ENCODE measurements at places on chromosomes 2 and 18.

DNA sequence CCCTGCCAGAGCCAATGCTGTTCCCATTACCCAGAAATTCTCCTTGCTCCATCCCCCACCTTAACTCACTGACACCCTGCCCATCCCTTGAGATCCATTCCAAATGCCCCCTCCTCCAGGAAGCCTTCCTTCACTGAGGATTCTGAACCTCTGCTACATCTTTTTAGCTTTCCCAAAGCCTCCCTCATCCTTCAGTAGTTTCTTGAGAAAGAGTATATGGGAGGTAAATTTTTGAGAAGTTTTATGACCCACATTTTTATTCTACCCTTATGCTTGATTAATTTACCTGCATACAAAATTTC lies 93.1 kb downstream of the INHBB start:
- DNase-seq, result no peak

GRCh38 chr2:81235601-81236000 lies 931.0 kb upstream of the LRRTM1 start:
- DNase-seq, result no peak

GRCh38 chr2:157830696-157831570 lies 45.2 kb downstream of the ACVR1 start:
- no peak for DNase-seq

GRCh38 chr2:39435234-39435633 lies 1.9 kb downstream of the MAP4K3 start:
- DNase-seq, result no peak

GRCh38 chr18:13612196-13612997 lies 114.0 kb downstream of the FAM210A start:
- no peak for DNase-seq

GRCh38 chr2:98560256-98560771 lies 48.0 kb downstream of the COA5 start:
- no peak for DNase-seq

GRCh38 chr18:74745633-74746403 lies 148.1 kb downstream of the ZNF407 start:
- DNase-seq, result no peak

GRCh38 chr2:21194858-21195271 lies 71.1 kb downstream of the TDRD15 start:
- no peak for DNase-seq

- DNase-seq, result no peak
These were observed 39.4 kb downstream of the CSRNP3 start for GRCh38 chr2:165508927-165509326.

GRCh38 chr2:58895857-58896256 lies 654.7 kb upstream of the FANCL start:
- DNase-seq, result no peak

DNA sequence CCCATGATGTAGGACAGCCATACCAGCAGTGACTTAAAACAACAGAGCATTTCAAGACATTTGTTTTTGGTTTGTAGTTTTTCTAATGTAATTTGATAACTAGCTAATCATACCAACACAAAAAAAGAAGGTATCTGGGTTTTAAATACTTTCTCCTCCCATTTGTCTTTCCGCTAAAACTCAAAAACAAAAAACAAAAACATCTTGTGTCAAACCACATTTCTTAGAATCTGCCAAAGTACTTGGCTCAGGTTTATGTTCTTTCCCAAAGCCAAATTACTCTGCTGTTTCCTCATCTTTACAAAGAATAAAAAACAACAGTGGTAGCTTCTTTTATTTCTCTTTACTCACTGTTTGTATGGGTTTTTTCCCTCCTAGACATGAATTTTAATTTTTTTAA lies 71.5 kb downstream of the GREB1L start:
- DNase-seq, result no peak

DNA sequence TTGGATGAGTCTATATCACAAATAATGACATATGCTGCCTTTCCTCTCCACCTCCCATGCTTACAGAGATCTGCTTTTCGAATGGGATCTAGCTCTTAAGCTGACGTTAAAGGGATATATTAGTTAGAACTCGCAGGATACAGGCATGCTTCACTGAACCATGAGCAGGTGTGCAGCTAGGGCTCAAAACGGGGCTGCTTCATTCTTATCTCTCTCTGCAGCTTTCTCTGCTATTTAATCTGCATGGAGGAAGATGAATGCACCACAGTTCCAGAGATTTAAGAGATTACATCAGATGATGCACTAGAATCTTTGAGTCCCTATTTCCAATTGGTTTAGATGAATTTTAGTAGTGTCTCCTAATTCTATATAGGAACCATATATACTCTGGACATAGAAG lies 327.0 kb downstream of the RAD51AP2 start:
- DNase-seq, result no peak

DNA sequence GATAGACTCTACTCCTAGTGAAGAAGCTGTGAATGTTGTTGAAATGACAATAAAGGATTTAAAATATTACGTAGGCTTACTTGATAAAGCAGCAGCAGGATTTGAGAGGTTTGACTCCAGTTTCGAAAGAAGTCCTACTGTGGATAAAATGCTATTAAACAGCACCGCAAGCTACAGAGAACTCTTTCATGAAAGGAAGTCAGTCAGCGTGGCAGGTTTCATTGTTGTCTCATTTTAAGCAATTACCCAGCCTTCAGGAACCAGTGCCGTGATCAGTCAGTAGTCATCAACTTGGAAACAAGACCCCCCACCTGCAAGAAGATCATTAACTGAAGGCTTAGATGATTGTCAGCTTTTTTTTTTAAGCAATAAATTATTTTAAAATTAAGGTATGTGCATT lies 14.0 kb downstream of the USP14 start:
- no peak for DNase-seq

DNA sequence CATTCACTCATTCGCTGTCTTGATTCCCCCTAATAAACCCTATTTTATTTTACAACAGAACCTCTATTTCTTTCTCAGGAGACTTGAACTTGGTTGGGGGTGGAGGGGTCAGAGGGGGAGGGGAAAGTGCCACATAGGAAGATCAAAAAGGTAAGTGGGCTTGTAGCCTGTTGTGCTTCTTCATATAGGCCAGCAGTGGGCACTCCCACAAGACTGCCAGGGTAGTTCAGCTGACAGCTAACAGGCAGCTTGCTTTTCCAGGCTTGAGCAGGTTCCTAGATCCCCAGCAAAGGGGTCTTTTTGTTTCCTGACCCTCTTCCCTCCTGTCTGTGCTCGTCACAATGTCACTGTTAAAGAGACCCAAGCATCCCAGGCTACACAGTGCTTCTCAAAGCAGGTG lies 829 bp upstream of the KIAA2012 start:
- no peak for DNase-seq

GRCh38 chr2:111100087-111100764 lies 20.5 kb upstream of the BCL2L11 start:
- DNase-seq, result no peak

- peak; percentile 98 for DNase-seq
These were observed at the start of gene TMEFF2 for GRCh38 chr2:192194866-192195547. TMEFF2 (minus strand) TSS chr2:192194933; CDS start chr2:192194524, 409 bp downstream.

GRCh38 chr2:96325884-96326255 lies 753 bp downstream of the ITPRIPL1 start:
- no peak for DNase-seq

DNA sequence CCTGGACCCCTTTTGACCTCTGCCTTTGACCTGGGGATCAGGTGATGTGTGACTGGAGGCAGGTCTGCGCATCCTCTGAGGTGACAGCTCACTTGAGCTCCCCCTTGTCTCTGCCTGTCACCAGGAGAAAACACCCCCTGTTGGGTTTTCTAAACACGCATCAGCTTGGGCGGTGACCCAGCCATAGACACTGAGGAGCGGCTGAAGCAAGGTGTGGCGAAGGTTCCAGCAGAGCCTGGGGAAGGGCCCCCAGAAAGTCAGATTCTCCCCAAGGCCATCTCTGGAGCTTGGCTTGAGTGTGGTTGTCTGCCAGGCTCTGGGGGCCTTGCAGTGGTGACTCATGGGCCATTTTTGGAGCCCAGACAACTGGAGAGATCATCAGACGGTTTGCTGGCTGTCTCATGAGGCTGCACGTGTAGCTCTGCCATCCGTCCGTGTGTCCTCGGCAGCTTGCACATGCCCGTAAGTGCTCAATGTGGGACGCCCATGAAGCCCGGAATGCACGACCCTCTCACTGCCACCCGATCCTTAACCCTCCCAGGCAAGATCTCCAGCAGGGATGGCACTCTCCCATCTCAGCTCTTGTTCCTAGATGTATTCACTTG lies 29.4 kb downstream of the SIX3 start:
- DNase-seq, result no peak

DNA sequence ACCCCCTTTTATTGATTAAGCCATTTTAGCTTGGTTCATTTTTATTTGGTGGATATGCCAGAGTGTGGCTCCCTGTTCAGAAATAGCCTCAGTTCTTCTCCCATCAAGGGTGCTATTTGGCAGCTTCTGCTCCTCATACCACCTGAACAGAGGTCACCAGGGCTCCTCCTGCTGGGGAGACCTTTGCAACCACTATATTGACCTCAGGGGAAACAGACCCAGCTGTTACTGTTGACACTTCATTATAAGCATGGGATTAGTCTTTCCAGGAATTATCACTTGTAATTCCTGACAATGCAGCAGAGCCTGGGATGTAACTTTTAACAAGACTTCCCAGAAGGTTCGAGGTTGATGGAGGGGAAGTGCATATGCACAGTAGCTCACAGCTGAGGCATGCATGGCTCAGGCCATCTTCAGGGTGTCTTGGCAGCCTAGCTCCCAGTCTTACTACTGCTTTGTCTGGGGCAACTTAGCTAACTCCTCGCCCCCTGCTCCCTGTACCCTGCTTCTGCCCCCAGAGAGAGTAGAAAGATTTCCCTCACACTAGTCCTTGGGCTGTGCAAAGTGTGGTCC lies 239.4 kb upstream of the SPRED2 start:
- no peak for DNase-seq

DNA sequence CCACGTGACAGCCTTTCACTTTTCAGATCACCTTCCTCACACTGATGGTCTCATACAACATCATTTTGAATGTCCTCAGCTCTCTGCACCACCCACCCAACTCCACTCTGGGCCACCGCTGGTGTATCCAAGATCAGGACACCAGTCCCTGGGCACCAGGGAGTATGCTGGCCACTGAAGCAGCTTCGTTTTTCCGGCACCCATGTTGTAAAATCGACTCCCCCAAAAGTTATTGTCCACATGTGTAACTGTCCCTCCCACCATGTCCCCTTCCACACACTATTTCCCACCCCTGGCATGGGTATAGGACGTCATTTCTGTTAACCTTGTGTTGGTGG lies 96.4 kb downstream of the TGOLN2 start:
- no peak for DNase-seq

GRCh38 chr18:52131845-52132244 lies 208.2 kb upstream of the DCC start:
- DNase-seq, result no peak

GRCh38 chr2:130183512-130184373 lies 1.7 kb downstream of the MZT2B start:
- DNase-seq, result peak; percentile 47

DNA sequence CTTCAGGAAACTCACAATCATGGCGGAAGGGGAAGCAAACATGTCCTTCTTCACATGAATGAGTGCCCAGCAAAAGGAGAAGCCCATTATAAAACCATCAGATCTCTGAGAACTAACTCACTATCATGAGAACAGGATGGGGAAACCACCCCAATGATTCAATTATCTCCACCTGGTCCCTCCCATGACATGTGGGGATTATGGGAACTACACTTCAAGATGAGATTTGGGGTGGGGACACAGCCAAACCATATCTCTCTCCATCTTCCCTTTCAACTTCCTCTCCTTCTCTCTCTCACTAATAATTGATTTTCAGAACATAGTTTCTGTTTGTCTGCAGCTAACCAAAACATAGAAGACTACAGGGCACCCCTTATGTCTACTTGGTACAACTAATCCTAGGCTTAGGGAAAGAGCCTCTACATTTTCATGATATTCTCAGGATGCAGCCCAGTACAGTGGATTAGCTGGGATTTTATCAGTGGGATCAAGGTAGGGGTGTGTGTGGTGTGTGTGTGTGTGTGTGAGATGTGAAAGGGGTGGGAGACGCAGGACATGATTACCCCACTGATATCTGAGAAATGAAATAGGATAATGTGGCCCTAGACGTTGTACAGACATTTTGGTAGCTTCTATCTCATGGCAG lies 2.8 kb upstream of the ATF2 start:
- no peak for DNase-seq

- no peak for DNase-seq
These were observed 42.6 kb upstream of the EDAR start for GRCh38 chr2:109031476-109032228.

- DNase-seq, result no peak
These were observed 199.6 kb downstream of the AFF3 start for GRCh38 chr2:99942561-99943347.

DNA sequence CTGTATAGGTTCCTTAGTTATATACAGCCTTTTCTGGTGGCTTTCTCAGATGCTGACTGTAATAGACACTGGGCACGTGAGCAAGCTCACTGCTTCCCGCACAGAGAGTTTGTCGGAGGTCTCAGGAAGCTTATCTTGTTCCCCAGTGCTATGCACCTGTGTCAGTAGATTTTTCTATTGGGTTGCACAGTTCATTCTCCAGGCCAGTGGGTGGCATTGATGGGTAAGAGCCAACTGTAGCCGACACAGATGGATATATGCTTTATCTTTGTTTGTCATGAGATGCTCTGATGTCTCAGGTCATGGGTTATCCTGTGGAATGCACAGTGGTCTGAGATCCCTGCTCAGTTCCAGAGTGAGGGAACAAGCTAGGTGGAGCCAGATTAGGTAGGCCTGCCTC lies 293.0 kb downstream of the GRB14 start:
- DNase-seq, result no peak

DNA sequence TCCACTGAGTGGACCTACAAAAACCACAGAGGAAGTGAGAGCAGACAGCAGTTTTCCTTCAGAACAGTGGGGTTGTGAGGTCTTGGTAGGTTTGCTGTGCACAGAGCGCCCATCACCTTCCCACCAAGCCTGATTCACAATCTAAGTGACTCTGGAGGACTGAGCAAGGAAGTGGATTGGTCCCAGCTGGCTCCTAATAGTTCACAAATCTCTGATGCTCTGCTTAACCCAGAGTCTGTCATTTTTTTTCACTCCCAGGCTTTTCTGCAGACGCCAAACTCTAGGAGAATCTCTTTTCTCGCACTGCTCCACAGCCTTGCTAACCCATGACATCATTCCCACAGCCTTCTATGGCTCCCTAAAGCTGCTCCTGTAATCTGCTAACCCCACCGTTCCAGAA lies 280.4 kb downstream of the C1D start:
- no peak for DNase-seq

All from cerebellar nuclear complex (tissue), 1 donor.